ENCODE measurements at places on chromosomes 1 and 21. TPM values are rescaled to one million over a fixed set of nuclear protein-coding genes. Genes with fewer than 3 reads are reported as not detected.

S100A7 gene
- total RNA-seq = not detected

CHIA gene
- not detected for total RNA-seq

GRCh38 chr1:82589588-82589987, 788.9 kb downstream of the ADGRL2 start:
- no peak overlapping the region for H3K4me3 ChIP-seq
- no peaks in the 10 kb centered on the region for H3K36me3 ChIP-seq
- DNase-seq = no peak
- no peaks in the 10 kb centered on the region for H3K4me1 ChIP-seq

SAMD13 gene
- 0.81 TPM for total RNA-seq

TSPAN2 gene
- 3.5 TPM for total RNA-seq

DNA sequence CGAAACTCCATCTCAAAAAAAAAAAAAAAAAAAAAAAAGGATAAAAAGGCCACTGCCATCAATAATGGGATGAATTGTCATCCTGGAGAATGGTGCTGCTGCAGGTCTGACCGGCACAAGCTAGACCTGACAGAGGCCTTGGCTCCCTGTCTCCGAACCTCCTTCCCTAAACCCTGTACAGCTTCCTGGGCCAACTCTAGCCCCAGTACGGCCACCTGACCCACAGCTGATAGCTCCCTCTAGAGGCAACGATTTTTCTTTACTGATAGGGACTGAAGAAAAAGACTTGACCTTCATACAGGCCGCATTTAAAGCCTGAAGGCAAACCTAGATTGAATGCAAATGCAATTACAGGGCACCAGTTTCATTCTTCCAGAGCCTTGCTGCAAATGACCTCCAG, 30.7 kb downstream of the NOL9 start:
- H3K4me1 ChIP-seq = peaks cover 36% of the 10 kb centered on the region
- H3K27me3 ChIP-seq = no peaks in the 10 kb centered on the region
- peak overlapping the region; percentile 23 for H3K27ac ChIP-seq
- no peak for DNase-seq

DNA sequence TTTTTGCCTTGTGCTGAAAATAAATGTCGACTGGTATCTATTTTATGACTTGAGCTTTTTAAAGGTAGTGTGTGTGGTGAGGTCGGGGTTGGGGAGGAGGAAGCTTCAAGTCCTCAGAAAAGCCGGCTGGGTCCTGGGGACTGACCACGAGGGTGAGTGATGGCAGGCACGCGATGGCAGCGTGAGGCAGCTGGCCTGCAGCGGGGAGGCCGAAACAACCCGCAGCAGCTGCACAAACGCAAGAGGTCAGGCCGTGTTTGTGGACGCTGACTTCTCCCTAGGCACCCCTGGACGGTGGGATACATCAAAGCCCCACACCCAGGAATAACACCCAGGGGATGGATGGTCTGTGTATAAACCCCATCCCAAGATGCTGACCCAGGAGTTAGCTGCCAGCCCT, 51.4 kb downstream of the ZBTB18 start:
- peaks cover 57% of the 10 kb centered on the region for H3K4me1 ChIP-seq
- no peaks in the 10 kb centered on the region for H3K27me3 ChIP-seq
- DNase-seq = no peak
- H3K27ac ChIP-seq = peak overlapping the region; percentile 50
- no peak overlapping the region for H3K4me3 ChIP-seq

EPHA8 gene
- 0.51 TPM for total RNA-seq

DNA sequence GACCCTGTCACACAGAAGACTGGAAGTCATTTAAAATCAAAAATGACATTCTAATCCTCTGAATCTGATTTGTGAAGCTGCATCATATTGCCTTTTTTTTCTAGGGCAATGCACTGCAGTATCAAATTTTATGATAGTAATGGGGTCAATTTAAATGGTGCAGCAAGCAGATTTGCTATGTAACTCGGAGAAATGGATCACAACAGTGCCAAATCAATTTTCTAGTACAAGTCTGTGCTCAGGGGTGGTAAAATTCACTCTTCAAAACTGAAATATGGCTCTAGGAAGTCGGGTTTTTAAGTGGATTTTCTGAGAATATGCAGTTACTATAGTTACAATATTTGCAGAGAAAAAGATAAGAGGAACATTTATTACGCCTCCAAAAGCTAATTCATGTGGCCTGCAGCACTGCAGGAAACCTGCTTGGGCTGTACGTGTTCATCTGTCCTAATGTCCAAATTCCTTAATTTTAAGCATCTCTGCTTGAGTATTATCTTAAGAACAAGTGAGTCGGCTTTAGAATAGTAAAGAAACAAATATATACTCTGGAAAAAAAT, 31.5 kb downstream of the HLCS start:
- peaks cover 21% of the 10 kb centered on the region for H3K36me3 ChIP-seq
- H3K4me3 ChIP-seq = no peak overlapping the region
- H3K4me1 ChIP-seq = peaks cover 8% of the 10 kb centered on the region
- no peak for DNase-seq
- H3K27me3 ChIP-seq = no peaks in the 10 kb centered on the region

- H3K4me3 ChIP-seq = no peak overlapping the region
- peaks cover 25% of the 10 kb centered on the region for H3K4me1 ChIP-seq
- DNase-seq = no peak
Measured at GRCh38 chr1:12591267-12591938, 26.6 kb downstream of the DHRS3 start.

RAB13 gene
- 162 TPM for total RNA-seq

TEDDM1 gene
- total RNA-seq = not detected

TTLL10 gene
- total RNA-seq = not detected

GRCh38 chr1:214029796-214030195, 42.0 kb downstream of the PROX1 start:
- H3K4me1 ChIP-seq = no peaks in the 10 kb centered on the region
- H3K36me3 ChIP-seq = no peaks in the 10 kb centered on the region
- no peak overlapping the region for H3K27ac ChIP-seq
- no peak overlapping the region for H3K4me3 ChIP-seq
- H3K27me3 ChIP-seq = peaks cover 13% of the 10 kb centered on the region
- DNase-seq = no peak

DNA sequence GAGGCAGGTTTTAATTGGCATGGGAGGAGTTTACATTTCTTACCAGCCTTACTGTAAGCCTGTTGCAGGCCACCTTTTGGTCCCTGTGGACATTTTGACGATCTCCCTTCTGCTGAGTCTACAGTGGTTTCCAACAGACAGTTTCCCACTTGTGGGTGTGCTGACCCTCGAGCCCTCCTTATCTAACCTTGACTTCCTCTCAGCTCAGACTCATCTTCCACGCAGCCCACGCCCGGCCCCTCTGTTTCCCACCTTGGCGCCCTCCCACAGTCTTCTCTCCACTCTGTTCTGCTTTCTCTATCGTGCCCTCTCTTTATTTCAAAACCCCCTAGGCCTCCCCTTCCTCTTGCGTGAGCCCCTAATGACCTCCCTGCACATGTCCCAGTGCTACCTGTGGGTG, 6.1 kb upstream of the ARL8A start:
- H3K4me1 ChIP-seq = peaks cover 7% of the 10 kb centered on the region
- DNase-seq = no peak
- no peaks in the 10 kb centered on the region for H3K36me3 ChIP-seq
- H3K27me3 ChIP-seq = peaks cover 3% of the 10 kb centered on the region

HMCN1 gene
- 91.4 TPM for total RNA-seq

DNA sequence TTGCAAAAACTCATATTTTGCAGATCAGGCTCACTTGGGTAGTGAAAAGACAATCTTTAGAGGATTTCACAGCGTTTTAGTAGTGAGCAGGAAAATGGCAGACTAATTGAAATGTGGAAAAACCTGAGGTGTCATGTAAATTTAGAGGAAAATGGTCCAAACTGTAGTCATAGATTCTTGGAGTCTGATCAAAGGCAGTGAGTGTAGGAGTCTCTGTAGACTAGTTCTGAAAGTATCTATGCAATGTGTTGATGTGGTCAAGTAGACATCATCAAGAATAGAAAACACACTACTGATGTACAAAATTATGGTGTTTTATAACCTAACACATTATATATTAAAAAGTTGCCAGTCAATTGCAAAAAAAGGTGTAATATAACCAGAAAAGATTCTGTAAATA, 143.2 kb upstream of the C1orf105 start:
- H3K36me3 ChIP-seq = peaks cover 4% of the 10 kb centered on the region
- peak overlapping the region; percentile 62 for H3K27ac ChIP-seq
- no peak overlapping the region for H3K4me3 ChIP-seq
- peaks cover 42% of the 10 kb centered on the region for H3K4me1 ChIP-seq
- no peak for DNase-seq
- no peaks in the 10 kb centered on the region for H3K27me3 ChIP-seq

NR1I3 gene
- not detected for total RNA-seq

GRCh38 chr21:31929548-31929947, 56.7 kb downstream of the HUNK start:
- no peak overlapping the region for H3K27ac ChIP-seq
- no peak overlapping the region for H3K4me3 ChIP-seq
- DNase-seq = no peak

TRPM2 gene
- total RNA-seq = not detected

TNFRSF8 gene
- total RNA-seq = not detected

DNA sequence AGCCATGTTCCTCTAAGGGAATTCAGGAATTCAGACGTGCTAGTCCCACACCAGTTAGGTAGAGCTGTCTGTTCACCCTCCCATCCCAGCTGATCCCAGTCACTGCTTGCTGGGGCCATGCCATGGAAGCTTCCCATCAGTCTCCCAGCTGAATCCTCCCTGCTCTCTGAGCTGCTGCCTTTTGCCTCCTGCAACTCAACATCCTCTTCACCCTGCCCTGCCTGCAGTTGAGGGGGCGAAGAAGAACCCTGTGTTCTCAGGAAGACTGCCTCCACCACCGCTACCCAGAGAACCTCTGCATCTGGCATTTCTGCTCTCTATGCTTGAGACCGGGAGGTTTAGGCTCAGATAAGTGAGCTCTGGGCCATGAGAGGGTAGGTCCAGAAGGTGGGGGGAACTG, 16.2 kb downstream of the CDCA8 start:
- no peak for DNase-seq
- H3K27me3 ChIP-seq = no peaks in the 10 kb centered on the region
- no peak overlapping the region for H3K4me3 ChIP-seq
- peaks cover 12% of the 10 kb centered on the region for H3K36me3 ChIP-seq

DNA sequence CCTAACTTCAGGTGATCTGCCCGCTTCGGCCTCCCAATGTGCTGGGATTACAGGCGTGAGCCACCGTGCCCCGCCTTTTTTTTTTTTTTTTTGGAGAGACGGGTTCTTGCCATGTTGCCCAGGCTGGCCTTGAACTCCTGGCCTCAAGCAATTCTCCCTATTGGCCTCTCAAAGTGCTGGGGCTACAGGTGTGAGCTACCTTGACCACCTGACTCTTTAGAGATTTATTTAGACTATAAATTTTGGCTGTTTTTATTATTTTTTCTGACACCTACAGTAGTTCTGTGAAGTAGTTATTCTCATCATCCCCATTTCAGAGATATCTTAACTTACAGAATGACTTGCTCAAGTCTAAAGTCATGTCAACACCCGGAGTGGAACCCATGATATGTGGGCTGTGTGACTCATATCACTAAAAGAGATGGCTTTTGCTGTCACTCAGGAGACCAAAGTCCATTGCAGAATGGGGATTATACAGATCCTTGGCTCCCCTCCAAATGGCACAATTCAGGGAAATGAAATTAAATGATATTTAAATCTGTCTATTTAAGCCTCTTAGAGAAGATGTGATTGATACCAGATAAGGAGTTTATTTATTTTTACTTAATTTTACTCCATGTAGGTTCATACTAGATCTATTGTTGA, 93.2 kb downstream of the CTH start:
- no peaks in the 10 kb centered on the region for H3K36me3 ChIP-seq
- peaks cover 21% of the 10 kb centered on the region for H3K27me3 ChIP-seq
- no peak overlapping the region for H3K4me3 ChIP-seq
- no peak for DNase-seq

CDC73 gene
- 69.5 TPM for total RNA-seq

BMP8B gene
- not detected for total RNA-seq

- no peak for DNase-seq
- no peak overlapping the region for H3K4me3 ChIP-seq
- no peaks in the 10 kb centered on the region for H3K27me3 ChIP-seq
Measured at GRCh38 chr1:229655781-229656180, 29.7 kb downstream of the URB2 start.

TMED5 gene
- 27.1 TPM for total RNA-seq

FMO4 gene
- total RNA-seq = 4.1 TPM

DNA sequence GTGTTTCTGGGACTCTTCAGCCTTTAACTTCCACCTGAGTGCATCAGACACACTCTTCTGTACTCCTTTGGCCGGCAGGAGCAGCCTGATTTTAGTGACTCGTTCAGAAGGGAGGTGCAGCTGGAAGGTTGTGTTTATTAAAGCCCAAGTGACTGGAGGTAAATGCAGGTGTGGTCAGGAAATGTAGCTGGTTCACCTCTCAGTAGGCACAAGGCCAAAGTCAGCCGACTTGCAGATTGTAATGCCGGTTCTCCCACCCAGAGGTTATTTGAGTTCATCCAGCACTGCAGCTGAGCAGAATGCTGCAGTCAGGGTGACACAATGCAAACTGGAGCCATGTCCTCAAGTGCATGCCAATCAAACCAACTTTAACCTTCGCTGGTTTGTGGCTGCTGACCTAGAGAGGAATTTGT, 91.5 kb downstream of the SPATA46 start:
- H3K27ac ChIP-seq = no peak overlapping the region
- no peak for DNase-seq
- H3K36me3 ChIP-seq = no peaks in the 10 kb centered on the region

TTC13 gene
- 19.5 TPM for total RNA-seq

- no peaks in the 10 kb centered on the region for H3K27me3 ChIP-seq
- peak overlapping the region; percentile 80 for H3K4me3 ChIP-seq
- H3K4me1 ChIP-seq = peaks cover 22% of the 10 kb centered on the region
- peak overlapping the region; percentile 15 for H3K27ac ChIP-seq
- DNase-seq = no peak
Measured at GRCh38 chr1:230977761-230978490, 735 bp downstream of the TTC13 start.

DNA sequence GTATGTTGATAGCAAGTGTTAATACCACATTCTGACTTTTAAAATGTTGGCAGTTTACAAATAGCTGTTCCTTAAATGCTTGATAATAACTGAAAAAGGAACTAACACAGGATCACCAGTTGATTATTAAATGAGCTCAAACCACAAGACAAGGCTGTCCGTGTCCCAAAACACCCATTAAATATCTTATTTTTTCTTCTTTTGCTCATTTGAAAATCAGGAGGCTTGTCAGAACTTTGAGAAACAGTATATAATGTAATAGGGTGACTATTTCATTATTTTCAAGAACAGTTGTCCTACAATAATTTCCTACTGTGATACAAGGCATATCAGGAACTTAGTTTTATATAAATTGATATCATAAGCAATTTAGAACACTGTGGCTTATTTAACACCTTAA, 2.7 kb downstream of the CDKN2C start:
- H3K4me3 ChIP-seq = no peak overlapping the region
- H3K27me3 ChIP-seq = peaks cover 6% of the 10 kb centered on the region

- H3K27me3 ChIP-seq = no peaks in the 10 kb centered on the region
- DNase-seq = no peak
- H3K4me1 ChIP-seq = peaks cover 16% of the 10 kb centered on the region
- no peak overlapping the region for H3K27ac ChIP-seq
Measured at GRCh38 chr1:61853583-61853982, 111.3 kb downstream of the PATJ start.

- DNase-seq = no peak
- no peaks in the 10 kb centered on the region for H3K36me3 ChIP-seq
- peaks cover 33% of the 10 kb centered on the region for H3K4me1 ChIP-seq
- no peak overlapping the region for H3K4me3 ChIP-seq
- no peaks in the 10 kb centered on the region for H3K27me3 ChIP-seq
- H3K27ac ChIP-seq = no peak overlapping the region
Measured at GRCh38 chr1:92937731-92938130, 23.5 kb downstream of the DIPK1A start.

GRCh38 chr1:180909005-180909414, 3.7 kb upstream of the KIAA1614 start:
- peaks cover 19% of the 10 kb centered on the region for H3K4me1 ChIP-seq
- no peak overlapping the region for H3K27ac ChIP-seq
- H3K36me3 ChIP-seq = no peaks in the 10 kb centered on the region
- peak; percentile 36 for DNase-seq
